ENCODE measurements at places on chromosomes 2 and 18.

DNA sequence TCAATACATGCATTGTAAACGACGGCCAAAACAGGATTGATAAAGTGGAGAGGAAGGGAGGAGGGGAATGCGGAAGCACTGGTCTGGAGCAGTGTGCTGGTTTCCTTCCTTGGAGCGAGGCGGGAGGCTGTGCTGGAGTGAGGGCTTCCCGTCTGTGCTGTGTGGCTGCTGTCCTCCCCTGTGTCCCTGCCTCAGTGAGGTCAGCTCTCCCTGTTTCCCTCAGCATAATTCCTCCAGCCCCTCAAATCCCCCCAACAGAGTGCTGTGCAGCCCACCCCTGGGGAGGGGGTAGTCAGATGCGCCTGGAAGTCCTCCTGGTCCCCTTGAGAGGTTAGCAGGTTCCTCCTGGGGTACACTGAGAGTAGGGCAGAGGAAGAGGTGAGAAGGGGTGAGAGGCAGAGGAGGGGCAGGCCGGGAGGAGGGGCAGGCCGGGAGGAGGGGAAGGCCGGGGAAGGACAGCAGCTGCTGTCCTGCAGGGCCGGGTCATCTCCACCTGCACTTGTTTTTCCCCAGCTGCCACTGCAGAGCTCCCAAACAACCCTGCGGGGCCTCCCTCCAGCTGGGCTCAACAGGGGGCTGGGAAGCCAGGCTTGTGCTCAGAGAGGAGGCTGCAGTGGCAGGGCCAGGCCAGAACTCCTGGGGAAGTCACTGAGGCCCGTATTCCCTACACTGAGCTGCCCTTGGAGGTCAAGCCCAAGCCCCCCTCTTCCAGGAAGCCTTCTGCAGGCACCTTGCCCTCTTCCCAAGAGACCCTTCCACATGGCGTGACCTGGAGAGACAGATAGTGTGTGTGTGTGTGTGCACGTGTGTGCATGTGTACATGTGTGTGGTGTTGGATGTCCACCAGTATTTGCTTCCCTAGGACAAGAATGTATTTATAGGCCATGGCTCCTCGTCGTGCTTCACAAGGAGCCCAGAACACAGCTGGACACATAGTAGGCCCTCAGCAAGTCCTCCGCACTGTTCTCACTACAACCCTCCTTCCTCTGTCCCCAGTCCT is 13.2 kb upstream of the ATP6V1B1 start:
- no peak for DNase-seq

DNA sequence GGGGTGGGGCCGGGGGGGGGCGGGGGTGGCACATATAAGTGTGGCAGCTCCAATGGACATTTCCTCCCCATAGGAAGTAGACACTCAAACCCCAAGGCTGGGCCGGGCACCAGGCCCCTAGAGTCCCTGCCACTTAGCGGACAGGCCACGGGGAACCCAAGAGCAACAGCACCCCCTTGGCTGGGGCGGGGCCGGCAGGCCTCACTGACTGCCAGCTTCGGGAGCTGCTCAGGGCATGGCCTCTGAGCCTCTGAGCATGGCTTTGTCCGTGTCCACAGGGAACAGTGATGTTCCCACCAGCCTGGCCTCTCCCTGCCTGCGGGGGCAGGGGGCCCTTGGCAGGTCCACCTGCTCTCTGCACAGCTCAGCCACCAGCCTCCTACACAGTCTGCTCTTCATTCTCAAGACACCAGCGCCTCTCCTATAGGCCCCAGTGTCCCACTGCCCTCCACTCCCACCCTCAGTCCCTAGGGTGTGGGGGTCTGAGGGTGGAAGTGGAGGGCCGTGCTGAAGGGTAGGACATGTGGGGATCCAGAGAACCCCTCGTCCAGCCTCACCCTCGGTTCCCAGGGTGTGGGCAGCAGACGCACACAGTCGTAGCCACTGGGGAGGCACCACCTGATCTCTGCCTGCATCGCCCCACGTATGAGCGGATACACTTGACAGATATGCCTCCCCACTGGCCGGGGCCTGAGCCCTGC is 106.7 kb downstream of the FAM210A start:
- no peak for DNase-seq

DNA sequence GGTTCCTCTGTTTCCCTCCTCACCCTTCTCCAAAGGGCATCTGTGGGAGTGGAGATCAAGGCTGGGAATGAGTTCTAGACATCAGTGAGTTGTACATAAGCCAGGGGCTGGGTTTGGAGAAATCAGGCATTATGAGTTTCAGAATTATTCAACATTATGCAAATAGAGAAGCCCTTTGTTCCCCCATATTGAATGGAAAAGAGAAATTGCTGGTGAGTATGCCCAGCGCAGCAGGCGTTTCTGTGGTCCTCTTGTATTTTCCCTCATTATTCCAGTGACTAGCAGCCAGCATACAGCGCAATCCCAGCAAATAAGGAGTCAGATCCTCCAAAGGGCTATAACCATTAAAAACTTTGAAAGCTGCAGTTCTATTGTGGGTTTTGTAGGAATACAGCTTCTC is 94.4 kb downstream of the VWA3B start:
- DNase-seq = no peak

DNA sequence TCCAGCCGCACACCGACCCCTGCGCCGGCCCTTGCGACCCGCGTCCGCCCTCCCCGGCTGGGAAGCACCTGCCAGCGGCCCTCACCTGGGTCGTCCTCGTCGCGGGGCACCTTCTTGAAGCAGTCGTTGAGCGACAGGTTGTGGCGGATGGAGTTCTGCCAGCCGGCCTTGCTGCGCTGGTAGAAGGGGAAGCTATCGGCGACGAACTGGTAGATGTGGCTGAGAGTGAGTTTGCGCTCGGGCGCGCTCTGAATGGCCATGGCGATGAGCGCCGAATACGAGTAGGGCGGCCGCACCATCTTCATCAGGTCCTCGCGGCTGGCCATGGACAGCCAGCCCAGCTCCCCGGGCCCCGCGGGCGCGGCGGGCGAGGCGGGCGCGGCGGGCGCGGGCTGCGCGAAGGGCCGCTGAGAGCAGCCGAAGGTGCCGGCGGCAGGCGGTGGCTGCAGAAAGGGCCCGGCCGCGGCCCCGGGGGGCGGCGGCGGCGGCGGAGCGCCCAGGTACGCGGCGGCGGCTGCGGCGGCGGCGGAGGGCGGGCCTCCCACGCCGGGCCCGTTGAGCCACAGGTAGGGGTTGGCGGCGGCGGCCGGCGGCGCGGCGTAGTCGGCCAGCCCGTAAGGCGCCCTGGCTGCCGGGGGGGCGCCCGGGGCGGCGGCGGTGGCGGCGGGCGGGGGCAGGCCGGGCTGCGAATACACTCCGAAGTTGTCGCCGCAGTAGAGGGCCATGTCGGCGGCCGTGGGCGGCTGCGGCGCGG is 505 bp downstream of the FOXI3 start:
- no peak for DNase-seq

- DNase-seq = no peak
Measured at GRCh38 chr2:63035660-63036059, 15.0 kb upstream of the OTX1 start.

GRCh38 chr18:46061387-46061786 is 10.7 kb downstream of the PSTPIP2 start:
- DNase-seq = no peak

GRCh38 chr2:234249873-234250272 is 199.4 kb downstream of the SPP2 start:
- DNase-seq = peak; percentile 97

DNA sequence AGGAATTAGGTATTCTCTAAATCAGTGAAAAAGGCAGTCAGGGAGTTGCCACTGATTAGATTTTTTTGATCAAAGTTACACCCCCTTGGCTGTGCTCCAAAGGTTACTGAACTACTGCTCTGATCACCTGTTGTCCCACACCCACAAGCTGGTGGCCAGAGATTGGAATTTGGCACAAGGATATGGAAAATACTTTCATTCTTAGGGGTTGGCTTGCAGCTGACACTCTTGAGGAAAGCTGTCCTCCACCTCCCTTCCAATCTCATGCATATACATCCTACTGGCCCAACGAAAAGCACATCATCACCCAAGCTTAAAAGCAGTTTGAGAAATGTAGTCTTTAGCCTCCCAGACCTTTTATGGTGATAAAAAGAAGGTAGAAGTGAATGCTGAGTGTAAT is 329.5 kb upstream of the CHAC2 start:
- DNase-seq = no peak

DNA sequence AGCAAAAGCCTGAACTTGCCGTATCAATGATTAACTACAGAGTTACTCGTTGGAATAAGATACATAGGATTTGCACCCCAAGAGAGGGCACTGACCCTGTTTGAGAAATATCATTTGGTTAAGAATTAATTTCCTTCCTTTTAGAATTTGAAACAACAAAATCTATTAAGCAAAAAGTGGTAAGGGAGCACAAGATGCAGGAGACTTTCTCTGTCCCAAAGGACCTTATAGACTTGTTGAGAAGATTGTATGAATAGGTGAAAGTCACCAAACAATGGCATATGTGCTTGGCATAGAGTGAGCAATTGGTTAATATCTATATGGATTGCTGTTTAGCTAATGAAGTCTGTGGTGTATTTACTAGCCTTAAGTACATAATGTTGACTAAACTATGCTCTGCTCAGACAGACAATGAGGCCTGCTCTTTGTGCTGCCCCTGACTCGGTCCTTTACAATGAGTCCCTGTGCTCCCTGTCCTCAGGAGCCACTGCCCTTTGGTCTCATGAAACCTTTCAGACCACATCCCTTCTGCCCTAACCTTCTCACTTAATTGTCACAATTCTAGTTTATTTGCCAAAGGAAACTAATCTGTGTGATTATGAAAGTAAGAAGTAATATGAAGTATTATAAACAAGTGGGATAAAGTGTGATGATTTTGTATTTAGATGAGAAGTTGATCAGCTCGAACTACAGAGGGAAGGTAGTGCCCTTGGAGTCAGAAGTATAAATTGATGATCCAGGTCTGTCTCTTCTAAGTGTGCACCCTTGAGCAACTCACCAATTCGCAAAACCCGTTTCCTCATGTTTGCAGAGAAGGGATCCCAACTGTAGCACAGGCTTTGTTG is 21.2 kb upstream of the HNMT start:
- no peak for DNase-seq

GRCh38 chr2:157627594-157628476 is 829 bp downstream of the ACVR1C start:
- peak; percentile 2 for DNase-seq

DNA sequence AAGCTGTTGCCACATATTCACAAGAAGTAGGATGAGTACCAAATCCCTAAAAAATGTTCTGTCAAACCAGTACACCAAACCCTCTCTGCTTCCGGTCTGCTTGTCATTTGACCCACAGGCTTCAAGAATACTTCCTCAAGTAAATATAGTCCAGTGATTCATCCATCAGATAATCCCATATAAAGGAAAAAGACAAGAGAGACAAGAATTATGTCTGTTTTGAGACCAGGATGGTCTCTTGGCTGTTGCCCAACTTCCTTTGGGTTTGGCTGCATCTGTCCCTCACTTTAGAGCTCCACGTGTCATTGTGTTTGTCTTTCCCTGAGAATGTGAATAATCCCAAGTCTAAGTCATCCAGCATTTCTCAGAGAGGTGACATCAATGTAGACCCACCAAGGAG is 91.5 kb upstream of the NRP2 start:
- DNase-seq = peak; percentile 10

DNA sequence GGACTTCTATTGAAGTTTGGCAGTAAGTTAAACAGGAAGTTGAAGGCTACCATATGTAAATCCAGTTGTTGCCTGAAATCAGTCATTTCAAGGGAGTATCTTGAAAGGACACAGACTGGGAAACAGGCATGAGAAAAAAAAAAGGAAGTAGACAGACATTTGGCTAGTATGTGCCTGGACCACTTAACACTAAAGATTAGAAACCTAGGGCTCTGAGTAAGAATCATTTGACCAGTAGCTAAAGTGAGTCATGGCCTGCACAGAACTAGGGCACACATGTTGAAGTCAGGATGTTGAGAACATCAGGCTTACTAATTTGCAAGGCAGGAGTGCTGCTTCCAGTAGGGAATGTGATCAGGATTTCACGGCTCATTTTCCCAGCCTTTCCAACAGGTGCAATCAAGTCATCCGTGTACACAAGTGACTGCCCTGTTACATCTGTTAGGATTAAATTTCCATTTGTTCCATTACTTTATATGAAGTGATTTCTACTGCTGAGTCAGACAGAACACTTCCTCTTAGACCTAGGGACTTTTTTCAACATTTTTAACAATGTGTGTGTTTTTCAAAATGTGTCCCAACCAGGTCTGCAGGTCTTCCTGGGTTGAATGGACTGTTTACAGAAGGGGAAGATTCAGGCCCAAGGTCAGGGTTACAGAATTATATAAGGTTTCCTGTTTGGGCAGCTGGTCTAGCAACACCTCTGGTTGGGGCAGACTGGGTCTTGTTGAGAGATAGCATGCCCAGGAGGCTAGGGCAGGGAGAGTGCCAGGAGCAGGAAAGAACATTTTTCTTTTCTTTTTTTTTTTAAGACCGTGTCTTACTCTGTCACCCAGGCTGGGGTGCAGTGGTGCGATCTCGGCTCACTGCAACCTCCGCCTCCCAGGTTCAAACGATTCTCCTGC is 145.6 kb downstream of the TGIF1 start:
- peak; percentile 98 for DNase-seq

GRCh38 chr2:133838642-133839365 is 270.5 kb upstream of the NCKAP5 start:
- DNase-seq = no peak

- DNase-seq = no peak
Measured at GRCh38 chr2:159592441-159592840, 23.9 kb downstream of the BAZ2B start.

- DNase-seq = peak; percentile 24
Measured at GRCh38 chr2:40405465-40405864, 46.4 kb downstream of the SLC8A1 start.

DNA sequence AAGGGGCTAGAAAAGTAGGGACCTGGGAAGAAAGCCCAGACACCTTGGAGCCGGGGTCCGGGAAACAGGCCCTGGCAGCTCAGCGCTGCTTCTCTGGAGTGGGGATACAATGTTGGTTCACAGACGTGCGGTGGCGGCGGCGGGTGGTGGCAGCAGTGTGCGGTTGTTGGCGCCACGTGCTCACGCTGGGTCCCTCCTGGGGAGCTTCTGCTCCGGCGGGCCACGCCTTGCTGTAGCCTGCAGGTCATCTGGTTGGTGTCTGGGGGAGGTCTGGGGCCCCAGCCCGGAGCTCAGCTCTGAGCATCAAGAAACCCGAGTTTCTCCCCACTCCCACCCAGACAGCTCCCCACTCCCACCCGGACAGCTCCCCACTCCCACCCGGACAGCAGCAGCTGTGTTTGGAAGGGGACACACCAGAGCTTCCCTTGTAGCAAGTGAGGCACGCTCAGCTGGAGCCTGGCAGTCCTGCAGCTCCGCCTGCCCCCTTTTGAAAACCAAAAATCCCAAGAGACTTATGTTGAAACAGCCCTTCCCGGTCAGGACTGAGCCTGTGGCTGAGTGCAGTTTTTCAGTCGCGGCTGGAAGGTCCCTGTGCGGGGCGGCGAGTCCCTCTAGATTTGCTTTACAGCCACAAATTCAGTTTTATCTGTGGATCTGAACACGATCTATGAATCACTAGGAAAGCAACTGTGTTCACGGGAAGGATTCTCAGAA is 46.9 kb downstream of the NFATC1 start:
- no peak for DNase-seq

GRCh38 chr2:171365778-171366177 is 68.0 kb downstream of the METTL8 start:
- DNase-seq = no peak

GRCh38 chr2:16332681-16333557 is 332.7 kb downstream of the CYRIA start:
- DNase-seq = no peak

- peak; percentile 46 for DNase-seq
Measured at GRCh38 chr18:9001209-9001608, 101.3 kb upstream of the NDUFV2 start.

GRCh38 chr2:99850084-99850710 is 292.2 kb downstream of the AFF3 start:
- peak; percentile 79 for DNase-seq

Measured in ELR (cell line).